ENCODE measurements at places on chromosomes 5 and 9.
A peak's percentile ranks its signal among the peaks of the same experiment; 100 is the strongest.

DNA sequence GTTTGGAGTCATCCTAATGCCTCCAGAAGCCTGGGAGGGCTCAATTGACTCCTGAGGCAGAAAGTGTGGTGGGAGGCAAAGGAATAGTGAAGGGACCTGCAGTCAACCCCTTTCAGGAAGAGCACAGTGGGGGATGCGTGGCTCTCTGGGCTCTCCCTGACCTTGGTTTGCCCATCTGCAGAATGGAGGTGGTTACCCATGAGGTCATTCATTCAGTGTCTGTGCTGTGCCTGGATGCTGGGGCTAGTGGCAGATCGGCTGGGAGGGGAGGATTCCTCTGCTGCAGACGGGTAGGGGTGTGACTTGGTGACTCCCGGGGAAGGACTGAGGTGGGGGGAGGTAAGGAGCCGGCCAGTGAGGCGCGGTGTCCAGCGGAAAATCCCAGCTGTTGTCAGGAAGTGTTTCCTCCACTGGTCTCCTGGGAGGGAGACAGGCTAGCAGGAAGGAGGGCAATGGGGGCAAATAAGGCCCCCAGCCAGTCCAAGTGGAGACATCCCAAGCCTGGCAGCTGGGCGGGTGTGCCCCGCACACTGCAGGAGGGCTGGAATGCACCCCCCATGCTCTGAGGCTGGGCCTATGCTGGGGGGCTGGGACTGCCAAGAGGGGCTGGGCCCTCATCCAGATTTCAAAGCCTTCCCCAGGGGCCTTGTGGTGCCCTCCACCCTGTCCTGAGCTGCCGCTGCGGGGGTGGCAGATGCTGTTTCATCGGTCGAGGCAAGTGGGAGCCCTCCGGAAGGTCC is 10.9 kb downstream of the CXXC5 start:
- no peak for DNase-seq

DNA sequence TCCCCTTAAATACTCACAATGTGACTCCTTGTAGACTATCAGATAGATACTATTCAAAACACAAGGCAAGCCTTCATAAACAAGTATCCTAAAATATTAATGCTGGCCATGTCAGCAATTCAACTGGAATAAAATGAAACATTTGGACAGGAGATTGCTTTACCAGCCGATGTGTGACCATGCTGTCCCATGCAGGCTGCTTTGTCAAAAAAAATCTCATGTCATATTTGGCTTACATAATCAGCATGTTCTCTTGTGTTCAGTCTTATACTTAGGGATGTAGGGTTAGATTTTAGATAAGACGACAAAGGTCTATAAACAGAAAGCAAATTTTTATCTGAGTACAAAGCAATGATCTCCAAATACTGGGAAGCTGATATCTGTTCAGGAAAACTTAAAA is 108.5 kb downstream of the NR6A1 start:
- DNase-seq = no peak

DNA sequence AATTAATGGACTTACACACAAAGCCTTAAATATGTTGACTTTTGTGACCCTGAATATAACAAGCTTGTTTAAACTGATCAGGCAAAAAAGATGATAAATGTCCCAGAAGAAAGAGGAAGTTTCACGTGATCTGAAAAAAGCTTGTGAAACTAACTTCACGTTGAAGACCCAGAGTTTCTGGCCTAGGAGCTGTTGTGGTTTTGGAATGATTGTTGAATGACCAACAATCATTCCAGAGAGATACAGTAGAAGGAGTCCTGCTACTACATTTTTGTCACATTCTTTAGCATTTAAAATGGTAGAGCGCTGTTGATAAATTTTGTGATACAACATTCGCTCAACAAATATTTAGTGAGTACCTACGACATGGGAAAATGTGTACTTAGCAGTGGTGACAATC is 143.1 kb upstream of the FBN2 start:
- DNase-seq = no peak

GRCh38 chr5:135371622-135372232 is 27.3 kb downstream of the MACROH2A1 start:
- DNase-seq = no peak

- no peak for DNase-seq
These were observed 168.2 kb upstream of the FBN2 start for GRCh38 chr5:128706269-128706668.

- DNase-seq = no peak
These were observed 334.5 kb downstream of the PIK3R1 start for GRCh38 chr5:68550015-68550414.

DNA sequence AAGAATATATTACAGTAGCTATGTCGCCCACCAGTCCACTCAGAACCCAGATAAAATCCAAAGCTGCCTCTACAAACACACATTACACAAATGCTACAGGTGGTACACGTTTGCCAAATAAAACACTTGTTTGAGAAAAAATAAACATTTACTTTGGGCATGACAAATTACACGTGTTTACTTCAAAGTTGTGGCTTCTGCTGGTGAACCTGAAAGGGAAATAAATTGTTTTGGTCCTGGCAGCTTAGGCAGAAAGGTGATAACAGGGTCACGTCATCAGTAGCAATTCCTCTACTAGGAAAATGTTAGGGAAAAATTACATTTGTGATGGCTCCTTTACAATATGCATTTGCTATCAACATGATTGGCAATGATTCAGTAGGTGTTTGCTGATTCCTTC is 497.3 kb upstream of the WWC1 start:
- DNase-seq = no peak

GRCh38 chr5:152331718-152332117 is 73.4 kb downstream of the NMUR2 start:
- no peak for DNase-seq

- DNase-seq = no peak
These were observed 544 bp downstream of the ADAMTS6 start for GRCh38 chr5:65481171-65481581.

GRCh38 chr9:128114326-128115186 is 13.0 kb downstream of the PTGES2 start:
- DNase-seq = no peak

- no peak for DNase-seq
These were observed 283.7 kb downstream of the ZNF608 start for GRCh38 chr5:124462751-124463150.

DNA sequence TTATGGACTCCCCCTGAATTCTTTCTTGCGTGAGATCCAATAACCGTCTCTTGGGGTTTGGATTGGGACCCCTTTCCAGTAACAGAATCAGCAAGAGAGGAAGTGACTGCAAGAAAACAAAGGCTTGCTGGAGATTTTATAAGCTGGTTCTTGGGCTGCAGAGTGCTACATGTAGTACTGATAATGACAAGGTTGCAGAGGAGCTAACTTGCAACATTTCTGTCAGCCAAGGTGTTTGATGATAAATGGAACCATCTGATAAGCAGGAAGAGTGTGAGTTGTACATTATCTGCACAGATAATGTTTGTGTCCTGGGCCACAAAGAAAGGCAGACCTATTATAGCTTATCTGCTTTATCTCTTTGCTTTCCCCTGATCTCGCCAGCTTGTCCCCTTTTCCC is 37.1 kb downstream of the DNAJB5 start:
- DNase-seq = no peak

DNA sequence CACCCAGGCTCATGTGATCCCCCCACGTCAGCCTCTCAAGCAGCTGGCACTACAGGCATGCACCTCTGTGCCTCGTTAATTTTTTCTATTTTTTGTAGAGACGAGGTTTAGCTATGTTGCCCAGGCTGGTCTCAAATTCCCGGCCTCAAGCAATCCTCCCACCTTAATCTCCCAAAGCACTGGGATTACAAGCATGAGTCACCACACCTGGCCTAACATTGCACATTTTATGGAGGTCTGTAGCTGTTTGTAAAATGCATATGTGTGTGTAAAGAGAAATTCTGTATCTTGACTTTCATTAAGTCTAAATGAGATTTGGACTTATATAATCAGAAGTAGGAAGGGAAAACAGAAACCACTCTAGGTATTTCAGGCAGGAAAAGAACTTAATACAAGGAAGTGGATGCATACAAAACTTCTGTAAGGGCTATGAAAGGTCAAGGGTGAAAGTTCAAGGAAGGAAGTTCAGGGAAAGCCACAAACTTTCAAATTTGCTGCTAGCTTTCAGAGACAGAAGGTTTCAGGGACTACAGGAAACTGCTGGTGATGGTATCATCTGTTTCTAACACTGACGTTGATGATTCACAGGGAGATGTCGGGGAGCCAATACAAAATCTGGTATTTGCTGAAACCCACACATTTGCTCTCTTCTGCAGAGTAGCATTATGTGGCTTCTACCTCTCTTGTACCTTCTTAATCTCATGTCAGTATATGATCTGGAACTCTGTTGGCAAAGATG is 209.4 kb downstream of the PIK3R1 start:
- no peak for DNase-seq

GRCh38 chr5:125412561-125413495 is 666.4 kb upstream of the ZNF608 start:
- DNase-seq = peak; percentile 1

- DNase-seq = no peak
These were observed 19.6 kb downstream of the BAAT start for GRCh38 chr9:101365181-101365580.

GRCh38 chr5:173778152-173778782 is 109.9 kb upstream of the CPEB4 start:
- DNase-seq = no peak

GRCh38 chr5:59458966-59459729 is 434.4 kb downstream of the PDE4D start:
- no peak for DNase-seq

DNA sequence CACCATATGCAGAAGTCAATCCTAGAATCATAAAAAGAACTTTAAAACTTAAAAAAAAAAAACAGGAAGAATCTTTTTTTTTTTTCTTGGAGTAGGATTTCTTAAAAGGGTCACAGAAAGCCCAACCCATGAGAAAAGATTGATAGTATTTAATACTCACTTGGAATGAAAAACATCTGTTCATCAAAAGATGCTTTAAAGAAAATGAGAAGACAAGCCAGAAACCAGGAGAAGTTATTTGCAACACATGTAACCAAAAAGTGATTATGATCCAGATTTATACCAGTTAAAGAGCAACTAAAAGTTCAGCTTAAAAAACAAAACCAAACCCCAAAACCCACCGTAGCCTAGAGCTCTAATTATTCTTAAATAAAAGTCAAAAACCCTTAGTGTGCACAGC is 69.3 kb downstream of the TLE4 start:
- no peak for DNase-seq

- DNase-seq = no peak
These were observed at the start of gene CCNI2 for GRCh38 chr5:132746954-132747615. Gene CCNI2 (plus strand): TSS chr5:132747426. CDS start chr5:132747496, 70 bp downstream.

GRCh38 chr5:82274343-82275211 is 3.6 kb downstream of the RPS23 start:
- no peak for DNase-seq

DNA sequence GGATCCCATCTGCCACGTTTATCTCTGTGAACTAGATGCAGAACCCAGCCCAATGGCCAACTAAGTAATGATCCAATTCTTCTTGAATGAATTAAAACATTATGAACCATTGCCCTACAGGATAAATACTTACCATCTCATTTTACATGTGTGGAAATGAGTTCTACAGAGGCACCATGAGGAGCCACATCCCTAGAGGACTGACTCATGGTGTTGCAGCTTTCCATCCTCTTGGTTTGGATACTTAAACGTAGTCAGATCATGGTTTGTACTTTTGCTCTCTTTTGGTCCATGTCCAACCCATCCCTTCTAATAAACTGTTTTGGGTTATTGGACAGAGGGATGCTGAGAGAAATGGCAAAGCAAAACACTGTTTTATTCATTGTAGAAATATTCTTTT is 484.8 kb downstream of the EBF1 start:
- DNase-seq = no peak

All from NCI-H1930 (cell line).